ENCODE measurements at places on chromosomes 7 and 10.
A peak's percentile ranks its signal among the peaks of the same experiment; 100 is the strongest.

GRCh38 chr7:159017210-159017609 lies 127.5 kb downstream of the VIPR2 start:
- DNase-seq, result no peak

DNA sequence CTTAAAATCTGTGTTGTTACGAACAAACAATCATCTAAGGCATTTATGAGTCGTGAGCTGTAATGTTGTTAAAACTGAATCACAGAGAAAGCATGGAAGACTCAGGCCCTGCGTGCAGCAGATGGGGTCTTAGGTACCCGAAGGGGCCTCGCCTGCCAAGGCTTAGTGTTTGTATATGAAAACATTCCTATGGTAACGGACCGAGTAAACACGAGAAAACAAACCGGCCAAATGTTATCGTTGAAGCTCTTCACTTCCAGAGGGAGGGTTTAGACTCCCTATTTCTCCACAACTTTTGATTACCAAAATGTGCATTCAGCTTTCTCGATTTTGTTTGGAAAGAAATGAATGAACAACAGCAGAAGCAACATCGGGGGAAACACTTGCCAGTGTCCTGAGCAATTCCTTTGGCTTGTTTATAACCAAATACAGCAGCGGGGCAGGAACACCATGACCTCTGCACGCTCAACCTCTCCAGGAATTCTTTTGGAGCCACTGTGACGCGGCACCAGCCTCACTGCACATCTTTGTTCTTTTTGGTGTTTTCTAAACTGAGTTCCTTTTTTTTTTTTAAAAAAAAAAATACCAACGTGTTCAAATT lies 121.6 kb upstream of the KLF6 start:
- no peak for DNase-seq

- DNase-seq, result no peak
Observed at GRCh38 chr7:130865408-130866236, 131.6 kb upstream of the KLF14 start.

GRCh38 chr7:140673063-140673773 lies 473 bp downstream of the ADCK2 start:
- peak; percentile 37 for DNase-seq

- DNase-seq, result no peak
Observed at GRCh38 chr10:86876748-86877147, 80.7 kb downstream of the MMRN2 start.

DNA sequence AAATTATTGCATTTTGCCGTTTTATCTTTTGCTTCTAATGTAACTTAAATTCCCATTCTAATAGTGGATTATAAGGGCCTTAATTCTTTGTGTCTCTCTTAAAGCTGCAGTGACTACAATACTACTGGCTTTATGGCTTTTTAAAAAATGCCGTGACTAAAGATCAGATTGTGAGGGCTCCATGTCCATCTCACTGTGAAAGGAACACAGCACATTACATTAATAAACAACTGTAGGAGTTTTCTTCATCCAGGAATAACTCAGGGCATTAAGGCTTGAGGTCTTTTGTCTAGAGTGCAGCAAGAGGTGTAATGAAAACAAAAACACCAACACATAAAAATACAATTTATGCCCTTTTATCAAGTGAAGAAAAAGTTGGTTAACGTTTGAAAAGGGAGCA lies 205.3 kb downstream of the SKAP2 start:
- DNase-seq, result no peak

DNA sequence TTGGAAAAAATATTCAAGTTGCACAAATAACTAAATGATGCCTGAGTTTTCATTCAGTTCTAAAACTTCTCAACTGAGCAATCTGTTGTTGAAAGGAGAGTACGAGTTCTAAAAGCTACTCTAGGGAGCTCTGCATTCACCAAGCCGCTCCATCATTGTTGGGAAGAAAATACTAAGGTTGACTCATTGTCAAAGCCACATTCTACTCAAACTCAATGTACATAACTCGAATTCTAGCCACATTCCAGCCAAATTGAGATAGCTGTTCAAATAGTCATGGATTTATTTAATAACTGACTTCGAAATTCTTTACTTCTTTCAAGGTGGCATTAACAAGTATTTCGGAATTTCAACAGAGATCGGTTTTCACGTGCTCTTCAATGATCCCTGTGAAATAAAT lies 63.4 kb downstream of the KIAA1217 start:
- no peak for DNase-seq

GRCh38 chr10:102231357-102232318 lies 5.5 kb downstream of the ELOVL3 start:
- DNase-seq, result peak; percentile 57

GRCh38 chr10:106175760-106176377 lies 988.6 kb downstream of the SORCS1 start:
- DNase-seq, result no peak

DNA sequence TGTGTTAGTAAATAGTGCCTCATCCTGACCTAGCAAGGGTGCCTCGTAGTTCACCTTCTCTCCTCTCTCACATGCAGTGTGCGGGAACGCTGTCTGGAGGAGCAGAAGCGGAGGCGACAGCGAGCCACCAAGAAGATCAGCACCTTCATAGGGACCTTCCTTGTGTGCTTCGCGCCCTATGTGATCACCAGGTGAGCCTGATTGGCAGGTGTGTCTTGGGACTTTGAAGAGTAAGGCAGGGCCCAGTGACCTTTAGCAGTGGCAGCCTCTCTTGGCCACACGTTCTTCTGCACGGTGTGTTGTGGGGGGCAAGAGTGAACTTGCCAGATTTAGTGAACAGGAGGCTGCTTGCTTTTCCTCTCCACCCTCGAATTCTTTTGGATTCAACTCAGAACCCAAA lies 8.6 kb downstream of the GPR26 start:
- DNase-seq, result no peak

DNA sequence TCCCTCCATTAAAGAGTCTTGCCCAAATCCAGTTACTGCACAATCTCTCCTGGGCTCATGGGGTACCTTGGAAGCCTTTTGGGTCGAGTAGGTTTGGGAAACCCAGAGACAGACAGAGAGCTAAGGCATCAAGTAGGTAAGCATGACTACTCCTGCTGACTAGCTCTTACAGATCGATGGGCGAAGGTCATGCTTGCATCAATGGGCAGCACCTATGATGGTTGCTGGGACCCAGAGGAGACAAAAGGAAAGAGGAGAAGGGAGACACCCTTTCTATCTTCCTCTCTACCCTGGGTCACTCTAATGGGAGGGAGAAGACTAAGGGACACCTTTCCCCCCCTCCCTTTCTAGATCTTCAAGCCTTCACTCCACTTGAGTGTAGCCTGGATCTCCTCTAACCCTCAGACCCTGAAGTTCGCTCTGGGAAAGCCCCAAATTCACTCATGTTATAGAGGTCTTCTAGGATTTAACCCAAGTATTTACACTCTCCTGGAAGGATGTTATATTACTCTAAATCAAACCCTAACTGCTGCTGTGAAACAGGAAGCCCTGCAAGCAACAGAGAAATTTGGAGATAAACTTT lies 31.6 kb upstream of the ZNF746 start:
- DNase-seq, result no peak

- DNase-seq, result no peak
Observed at GRCh38 chr7:16604054-16604453, 41.5 kb downstream of the ANKMY2 start.

DNA sequence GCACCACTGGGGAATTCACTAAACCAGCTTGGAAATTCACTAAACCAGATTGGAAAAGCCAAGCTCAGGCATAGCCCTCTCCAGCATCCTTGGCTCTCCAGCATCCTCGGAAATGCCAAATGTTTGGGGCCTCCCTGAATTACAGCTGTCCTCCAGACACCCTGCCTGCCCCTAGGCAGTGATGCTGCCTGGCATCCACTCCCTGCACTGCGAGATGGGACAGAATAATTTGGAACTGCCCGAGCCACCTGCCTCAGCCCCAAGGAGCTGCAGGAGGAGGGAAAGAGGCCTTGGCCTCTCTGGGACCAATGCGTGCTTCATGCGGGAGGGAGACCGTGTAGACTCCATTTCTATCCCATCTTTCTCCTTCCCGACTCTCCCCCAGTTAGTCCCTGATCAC lies 64.3 kb downstream of the INSIG1 start:
- no peak for DNase-seq

GRCh38 chr10:70927189-70927943 lies 39.0 kb upstream of the PCBD1 start:
- DNase-seq, result no peak

DNA sequence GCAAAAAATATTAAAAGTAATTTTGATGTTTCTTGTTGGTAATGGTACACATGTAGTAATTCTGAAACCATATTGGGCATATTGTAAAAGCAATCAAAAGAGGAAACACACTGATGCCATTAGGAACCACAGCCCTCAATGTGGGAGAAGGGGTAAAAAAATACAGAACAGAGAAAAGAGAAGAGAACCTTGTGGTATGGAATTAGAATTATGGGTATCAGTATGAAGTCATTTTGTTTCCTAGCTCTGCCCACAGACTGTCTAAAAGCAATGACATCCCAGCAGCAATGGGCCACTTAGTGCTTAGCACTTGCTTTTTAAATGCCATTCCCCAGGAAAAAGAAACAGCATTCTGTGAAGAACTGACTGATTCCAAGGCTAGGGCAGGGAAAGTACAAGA lies 61.5 kb downstream of the CPVL start:
- no peak for DNase-seq

- no peak for DNase-seq
Observed at GRCh38 chr7:5248201-5248885, 34.4 kb upstream of the SLC29A4 start.

DNA sequence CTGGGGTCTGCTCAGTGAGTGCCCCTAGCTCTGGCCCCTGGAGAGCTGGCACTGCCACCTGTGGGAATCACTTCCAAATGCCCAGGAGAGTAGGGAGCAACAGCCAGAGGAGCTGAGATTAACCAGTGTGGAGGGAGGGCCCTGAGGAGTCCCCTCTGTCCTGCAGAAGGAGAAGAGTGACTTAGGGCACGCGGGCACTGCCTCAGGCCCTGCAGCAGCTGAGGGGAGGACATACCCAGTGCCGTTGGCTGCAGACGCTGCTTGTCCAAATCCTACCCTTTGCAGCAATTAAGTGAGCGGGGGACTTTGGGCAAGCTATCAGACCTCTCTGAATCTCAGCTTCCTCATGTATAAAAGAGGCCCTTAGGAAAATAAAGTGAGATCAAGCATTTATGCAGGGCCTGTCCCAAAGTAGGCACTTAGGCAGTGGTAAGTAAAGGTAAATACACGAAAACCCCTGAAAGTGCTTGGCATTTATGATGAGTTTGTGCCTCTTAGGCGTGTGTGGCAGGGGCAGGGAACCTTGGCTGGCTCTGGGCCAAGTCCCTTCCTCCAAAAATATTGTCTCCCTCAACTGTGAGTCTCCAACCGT lies 16.9 kb downstream of the PRF1 start:
- DNase-seq, result no peak

GRCh38 chr10:96904648-96905047 lies 72.5 kb downstream of the LCOR start:
- no peak for DNase-seq

- DNase-seq, result no peak
Observed at GRCh38 chr10:47031901-47032465, 120.8 kb downstream of the PTPN20 start.

DNA sequence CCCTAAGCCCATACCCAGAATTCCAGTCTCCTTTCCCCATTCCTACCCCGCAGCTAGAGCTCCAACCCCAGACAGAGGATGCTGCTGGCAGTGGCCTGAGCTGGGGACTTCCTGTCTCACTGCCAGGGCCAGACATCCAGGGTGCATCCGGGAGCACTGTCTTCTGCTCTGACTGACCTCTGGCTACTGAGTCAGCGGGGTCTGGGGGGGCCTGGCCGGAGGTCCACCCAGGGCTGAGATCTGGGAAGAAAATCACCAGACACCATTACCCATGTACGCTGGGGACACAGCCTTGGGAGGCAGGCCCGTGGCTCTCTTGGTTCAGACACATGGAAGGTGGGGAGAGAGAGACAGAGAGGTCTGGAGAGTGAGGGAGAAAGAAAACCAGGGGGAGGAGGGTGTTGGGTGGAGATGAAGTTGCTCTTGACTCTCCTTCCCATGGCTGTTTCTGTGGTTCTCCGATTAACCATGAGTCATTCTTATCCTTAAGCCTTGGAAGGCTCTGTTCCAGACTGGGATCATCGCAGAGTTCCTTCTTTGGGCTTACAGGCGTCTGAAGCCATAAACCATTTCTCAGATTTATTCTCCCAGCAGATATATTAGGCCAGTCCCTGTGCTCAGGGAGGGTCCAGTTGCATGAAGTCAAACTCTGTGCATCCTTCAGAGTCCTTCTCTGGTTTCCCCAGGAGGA lies 23.6 kb downstream of the TSPAN15 start:
- no peak for DNase-seq

DNA sequence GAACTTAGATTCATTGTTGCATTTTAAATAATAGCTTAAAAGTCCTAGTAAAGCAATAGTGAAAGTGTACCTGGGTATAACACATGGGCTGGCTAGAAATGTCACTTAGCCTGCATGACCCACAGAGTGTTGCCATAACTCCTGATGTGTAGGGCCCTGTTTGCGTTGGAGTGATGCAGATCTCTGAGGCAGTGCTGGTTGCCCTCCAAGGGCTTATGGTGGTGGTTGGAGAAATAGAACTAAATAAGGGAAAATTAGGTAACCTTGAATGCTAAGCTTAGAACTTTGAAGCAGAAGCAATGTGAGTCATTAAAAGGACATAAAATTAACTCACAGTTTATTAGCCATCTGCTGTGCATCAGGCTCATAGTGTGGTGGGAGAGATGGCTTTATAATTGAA lies 105.7 kb downstream of the CCNY start:
- DNase-seq, result no peak

Measured in activated T-helper 1 cell treated with anti-CD3 and anti-CD28 coated beads, Interleukin-2, amount 50 U/mL, for 16 hours (primary cell).